ENCODE measurements at places on chromosomes 7 and 10.

DNA sequence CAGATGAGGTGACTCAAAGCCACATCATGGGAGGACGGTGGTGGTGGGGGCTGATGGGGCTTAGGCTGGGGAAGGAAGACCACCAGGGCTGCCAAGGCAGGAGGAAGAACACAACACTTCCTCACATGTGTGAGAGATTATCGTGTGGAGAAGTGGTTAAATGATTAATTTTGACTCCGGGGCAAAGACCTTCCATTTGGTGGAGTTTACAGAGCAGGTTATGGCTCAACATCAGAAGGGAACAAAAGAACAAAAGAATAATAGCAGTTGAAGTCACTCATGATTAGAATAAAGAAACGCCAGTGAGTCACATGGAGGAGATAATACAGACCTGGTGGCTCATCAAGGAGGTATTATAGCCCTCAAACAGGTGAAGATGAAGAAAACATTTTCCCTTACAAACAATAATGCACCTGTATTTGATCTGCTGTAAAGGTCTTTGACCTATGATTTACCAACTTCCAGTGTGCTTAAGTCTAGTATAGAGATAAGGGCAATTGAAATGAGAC, 170.1 kb downstream of the PKD1L1 start:
- no peak for DNase-seq

DNA sequence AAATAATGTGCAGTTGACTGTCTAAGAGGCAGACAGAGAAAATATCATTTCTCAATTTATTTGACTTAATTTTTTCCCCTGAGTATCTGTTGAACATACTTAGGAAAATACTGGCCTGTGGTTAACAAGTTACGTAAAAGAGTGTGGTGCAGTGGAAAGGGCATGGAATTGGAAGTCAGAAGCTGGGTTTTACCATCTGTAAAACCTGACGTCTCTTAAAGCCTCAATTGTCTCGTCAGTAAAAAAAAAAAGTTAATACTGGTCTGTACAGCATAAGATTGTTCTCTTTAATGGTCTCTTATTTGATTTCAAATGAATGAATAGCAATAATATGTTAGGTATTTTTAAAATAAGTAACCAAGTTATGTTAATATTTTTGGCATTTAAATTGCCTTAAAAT, 67.8 kb downstream of the PHTF2 start:
- no peak for DNase-seq

DNA sequence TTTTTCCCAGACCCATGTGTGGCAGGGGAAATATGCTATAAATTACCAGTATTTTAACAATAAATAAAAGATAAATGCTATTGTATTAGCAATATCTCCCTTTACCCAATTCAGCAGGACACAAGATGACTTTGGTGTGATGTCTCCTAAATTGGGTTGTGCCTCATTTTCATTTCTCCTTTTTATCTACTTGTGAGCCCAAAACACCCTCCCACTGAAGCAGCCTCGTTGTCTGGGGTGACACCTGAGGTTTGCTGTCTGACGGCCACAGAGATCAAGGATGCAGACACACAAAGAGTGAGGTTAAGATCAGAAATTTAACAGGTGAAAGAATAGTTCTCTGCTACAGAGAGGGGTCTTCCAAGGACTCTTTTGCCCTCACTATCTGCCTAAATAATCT, 27.1 kb upstream of the CC2D2B start:
- DNase-seq: no peak

- DNase-seq: no peak
Measured at GRCh38 chr7:128415217-128415785, 5.5 kb upstream of the IMPDH1 start.

DNA sequence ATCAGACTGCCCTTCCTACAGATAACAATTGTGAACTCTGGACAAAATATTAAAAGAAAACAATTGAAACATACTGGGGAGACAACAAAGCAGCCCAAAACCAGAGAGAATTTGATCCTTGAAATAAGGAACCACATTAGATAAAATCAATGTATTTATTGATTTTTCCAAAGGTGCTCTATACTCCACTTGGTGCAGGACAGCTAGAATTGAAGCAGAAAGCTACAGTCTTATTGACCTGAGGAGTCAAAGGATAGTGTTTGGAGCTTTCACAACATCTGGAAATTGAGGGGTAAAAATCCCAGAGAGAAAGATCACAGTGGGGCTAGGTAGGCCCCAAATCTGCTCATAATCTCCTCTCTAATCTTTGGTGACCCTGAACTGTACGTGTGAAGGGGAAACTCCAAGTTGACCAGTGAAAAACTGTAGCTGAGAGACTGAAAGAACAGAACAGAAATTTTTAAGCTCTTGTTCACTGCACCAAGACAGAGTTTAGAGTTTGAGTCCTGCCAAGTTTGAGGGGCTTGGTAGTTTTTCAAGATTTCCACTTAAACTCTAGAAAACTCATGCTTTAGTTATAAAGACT, 70.2 kb downstream of the SAMD9 start:
- no peak for DNase-seq

DNA sequence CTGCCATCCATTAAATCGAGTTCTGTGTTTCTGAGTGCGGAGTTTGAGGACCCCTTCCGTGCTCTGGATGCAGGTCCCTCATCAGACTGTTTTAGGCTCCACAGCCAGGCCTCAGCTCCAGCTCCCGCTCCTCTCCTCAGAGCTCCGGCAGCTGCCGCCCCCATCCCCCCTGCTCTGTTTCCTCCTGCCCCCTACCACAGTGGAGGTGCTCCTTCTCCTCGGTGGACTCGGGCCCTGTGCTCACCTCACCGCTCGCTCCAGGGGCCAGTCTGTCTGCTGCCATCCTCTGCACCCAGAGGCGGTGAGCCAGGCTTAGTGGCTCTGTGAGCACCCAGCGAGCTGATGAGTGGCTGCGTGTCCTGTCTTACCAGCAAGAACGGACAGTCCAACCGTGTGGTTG, 21.4 kb upstream of the PRKAR1B start:
- no peak for DNase-seq

Data from GM19239 (cell line).